ENCODE measurements at places on chromosomes 1 and 21. TPM values are rescaled to one million over a fixed set of nuclear protein-coding genes. Genes with fewer than 3 reads are reported as not detected.

NHLH1 gene
- 0.27 TPM for total RNA-seq

DNAI4 gene
- 2.9 TPM for total RNA-seq

S100A5 gene
- total RNA-seq = 0.30 TPM

GRCh38 chr1:52305417-52306226, 60.4 kb downstream of the CC2D1B start:
- no peak for DNase-seq

DNA sequence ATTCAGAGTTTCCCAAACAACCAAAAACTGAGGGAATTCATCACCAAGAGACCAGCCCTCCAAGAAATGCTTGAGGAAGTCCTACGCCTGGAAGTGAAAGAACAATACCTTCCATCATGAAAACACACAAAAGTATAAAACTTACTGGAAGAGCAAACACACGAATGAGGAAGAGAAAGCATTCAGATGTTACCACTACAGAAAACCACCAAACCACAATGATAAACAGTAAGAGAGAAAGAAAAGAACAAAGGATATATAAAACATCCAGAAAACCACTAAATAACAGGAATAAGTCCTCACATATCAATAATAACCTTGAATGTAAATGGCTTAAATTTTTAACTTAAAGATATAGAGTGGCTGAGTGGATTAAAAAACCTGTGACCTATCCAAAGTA, 58.5 kb upstream of the BCL10 start:
- DNase-seq = no peak

GRCh38 chr1:100517515-100517914, 20.4 kb upstream of the GPR88 start:
- no peak for DNase-seq

GRCh38 chr1:83516369-83516768, 482.6 kb downstream of the TTLL7 start:
- no peak for DNase-seq

DNA sequence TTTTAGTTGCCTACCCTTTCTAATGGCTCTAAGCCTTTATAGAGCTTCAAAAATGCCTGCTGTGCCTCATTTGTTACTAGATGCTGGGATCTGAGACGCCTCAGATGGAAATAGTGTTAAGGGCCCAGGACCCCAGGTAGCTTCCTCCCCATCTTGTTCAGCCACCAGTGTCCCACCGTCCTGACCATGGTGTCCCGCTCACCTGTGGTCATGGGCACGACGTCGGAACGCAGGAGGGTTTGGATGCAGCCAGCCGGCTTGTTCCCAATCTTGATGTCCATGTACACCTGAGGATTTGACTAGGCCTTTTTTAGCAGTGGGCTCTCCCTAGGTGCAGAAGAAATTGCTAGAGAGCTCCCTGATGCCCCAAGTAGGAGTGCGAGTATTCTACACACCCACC, 31.1 kb downstream of the PABPC4 start:
- no peak for DNase-seq

GRCh38 chr1:160865337-160865736, 2.6 kb upstream of the CD244 start:
- no peak for DNase-seq

- no peak for DNase-seq
Measured at GRCh38 chr1:29686012-29686930, 449.9 kb downstream of the PTPRU start.

- no peak for DNase-seq
Measured at GRCh38 chr1:155834296-155834926, 22.6 kb downstream of the GON4L start.
